ENCODE measurements at places on chromosomes 2 and 18.

DNA sequence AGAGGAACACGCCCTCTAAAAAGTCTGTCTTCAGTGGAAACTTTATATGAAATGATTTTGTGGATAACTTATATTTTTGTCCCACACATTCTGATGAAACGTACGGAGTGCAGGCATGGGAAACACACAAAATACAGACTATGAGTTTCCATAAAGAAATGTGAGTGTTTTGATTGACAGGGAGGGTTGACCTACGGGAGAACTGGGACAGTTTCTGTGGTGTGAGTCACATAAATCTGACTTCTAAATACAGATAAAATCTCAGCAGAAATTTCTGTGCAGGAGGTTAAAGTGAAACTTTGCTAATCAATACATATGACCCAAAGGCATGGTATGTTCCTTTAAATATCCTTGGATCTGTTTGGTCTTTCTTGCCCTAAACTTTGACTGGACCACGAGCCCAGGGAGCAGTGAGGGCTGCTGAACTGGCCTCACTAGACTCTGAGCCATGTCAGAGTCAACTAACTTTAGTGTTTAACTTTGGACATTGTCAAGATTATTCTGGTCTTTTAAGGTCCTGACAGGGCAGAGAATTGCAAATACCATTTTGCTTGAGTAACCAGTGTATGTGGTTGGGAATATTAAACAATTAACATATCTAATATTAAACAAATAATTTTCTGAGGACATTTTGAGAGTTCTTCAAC, 206.9 kb upstream of the LYPD1 start:
- DNase-seq = no peak

DNA sequence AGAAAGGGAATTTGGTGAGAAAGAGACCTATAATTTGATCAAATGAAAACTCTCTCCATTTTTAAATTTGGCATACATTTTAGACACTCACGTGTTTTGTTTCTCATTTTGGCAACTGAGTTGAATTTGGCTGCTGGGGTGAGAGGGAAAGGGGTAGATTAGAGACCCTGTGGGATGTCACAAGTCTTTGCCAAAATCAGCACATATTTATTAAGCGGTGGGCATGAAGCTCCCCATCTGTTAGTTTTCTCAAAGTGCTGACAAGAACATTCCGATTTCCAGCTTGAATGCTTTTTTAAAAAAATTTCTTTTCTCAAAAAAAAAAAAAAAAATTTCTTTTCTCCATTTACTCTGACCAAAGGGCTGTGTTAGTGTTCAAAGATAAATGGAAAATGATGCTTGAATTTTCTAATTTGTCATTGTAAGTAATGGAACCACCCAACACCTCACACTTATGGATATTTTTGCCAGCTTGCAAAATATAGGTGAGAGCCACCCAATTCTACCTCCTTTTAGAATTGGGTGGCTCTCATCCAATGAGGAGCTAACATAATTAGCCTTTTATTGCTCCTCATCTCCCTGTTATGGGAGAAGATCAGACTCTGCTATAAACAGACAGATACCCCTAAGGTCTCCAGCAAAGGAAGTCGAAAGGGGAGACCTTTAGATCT, 222.9 kb upstream of the FN1 start:
- DNase-seq = no peak

DNA sequence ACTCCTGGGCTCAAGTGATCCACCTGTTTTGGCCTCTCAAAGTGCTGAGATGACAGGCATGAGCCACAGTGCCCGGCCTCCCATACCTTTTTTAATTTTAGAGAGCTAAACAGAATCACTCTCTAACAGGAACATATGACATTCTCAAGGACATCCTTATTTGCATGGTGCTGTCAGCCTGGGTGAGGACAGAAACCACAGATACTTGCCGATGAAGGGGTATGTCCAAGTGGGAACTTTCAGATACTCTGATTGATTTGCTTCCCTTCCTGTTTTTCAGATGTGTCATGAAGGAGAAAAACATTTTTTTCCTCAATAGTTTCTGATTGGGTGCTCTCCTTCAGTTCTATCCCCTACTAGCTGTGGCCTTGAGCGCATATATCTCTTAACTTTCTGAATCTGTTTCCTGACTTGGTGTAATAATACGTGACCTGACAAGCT, 49.6 kb downstream of the MYO3B start:
- no peak for DNase-seq

DNA sequence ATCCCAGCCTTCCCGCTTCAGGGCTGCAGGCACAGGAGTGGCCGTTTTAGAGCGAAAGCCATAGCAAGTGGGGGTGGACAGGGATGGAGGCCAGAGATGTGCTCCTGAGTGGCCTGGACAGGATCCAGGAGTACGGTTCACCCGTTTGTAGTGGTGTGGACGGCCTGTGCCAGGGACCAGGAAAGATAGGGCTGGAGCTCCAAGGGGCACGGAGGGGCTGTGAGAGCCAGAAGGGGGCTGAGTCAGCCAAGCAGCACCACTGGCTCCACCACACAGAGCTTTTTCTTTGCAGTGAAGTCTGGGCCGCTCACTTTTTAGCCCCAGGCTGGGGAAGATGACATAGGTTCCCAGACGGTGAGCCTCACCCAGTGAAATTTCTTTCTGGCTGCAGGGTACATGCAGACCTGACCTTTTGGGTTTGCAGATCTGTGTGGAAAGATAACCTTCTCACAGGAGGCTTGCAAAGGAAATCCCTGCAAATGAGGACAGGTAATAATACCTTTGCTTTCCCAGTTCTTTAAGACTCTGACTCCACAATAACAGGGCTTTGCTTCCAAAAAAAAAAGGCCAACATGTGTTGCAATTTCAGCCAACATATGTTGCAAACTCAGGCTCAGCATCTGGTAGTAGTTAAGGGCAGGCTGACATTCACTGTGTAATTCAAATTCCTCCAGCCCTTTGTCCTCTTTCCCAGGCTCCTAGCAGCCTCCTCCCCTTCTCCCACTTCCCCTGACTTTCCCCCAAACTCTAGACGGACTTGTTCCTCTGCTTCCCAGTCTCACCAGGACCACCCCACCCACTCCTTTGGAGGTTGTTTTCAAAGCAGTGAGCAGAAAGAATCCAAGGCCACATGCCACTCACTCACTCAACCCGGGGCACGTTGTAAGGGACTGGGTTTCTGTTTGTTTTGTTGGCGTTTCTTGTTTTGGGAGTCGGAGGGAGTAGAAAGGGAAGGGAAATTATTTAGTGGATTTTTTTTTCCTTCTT, 20.3 kb upstream of the LAPTM4A start:
- DNase-seq = no peak

DNA sequence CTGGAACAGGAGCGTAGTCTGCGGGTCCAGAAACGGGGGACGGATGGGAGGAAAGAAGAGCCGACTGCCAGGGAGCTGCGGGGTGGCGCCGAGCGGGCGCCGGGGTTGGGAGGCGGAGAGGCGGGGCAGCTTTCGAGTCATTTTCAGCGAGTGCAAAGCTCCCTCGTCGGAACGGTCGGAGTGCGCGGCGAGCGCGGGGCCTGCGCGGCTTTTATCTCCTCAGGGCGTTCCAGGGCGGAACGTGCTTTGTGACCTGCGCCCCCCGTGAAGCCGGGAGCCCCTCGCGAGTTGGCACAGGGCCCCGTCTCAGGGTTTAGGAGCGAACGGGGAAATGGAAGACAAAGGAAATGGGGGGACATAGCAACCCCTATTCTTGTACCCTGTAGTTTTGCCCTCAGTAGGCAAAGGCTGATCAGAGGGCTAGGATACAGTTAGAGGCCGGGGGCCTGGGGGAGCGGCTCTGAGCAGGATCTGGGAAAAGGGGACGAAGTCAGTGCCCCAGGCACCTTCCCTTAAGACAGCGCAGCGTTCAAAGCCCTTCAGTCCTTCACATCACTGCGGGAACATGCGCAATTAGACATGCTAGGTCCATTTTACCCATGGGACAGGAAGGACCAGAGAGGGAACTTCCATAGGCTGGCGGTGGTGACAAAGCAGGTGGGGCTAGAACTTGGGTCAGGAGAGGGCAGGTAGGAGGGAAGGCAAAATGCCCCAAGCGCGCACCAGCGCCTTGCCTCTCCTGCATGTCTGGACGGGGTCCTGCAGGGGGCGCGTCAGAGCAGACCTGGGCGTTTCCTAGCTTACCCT, 60.1 kb upstream of the IL1RL1 start:
- DNase-seq = peak; percentile 63

DNA sequence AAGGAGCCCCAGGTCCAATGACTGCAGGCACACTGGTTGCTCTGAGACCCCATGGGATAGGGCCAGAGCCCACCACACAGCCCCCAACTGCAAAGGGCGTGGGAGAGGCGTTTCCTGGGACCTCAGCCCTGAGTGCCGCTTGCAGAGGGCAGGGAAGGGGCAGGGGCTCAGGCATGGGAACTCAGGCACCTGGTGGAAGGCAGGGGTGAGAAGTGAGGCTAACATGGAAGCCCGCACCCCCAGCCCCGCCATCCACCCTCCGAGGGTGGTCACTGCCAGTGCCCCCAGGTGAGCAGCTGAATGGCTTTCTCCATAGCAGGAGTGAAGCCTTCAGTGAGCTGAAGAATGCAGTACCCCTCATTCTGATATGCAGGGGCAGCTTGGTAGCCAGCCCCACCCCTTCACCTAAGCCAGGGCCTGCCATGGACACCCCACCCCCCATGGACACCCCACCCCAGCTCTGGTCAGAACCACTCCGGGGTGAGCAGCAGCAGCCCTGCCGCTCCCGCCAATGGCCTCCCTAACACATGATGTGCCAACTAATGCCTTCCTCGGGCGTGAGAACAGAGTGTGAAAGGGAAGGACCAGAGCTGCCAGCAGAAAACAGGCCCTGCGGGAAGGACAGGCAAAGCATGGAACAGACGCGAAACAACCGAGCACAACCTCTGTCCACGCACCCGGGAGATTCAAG, 6.6 kb downstream of the KIF1A start:
- DNase-seq = no peak
